ENCODE measurements at places on chromosomes 12 and 14. TPM values are rescaled to one million over a fixed set of nuclear protein-coding genes. Genes with fewer than 3 reads are reported as not detected.

DNA sequence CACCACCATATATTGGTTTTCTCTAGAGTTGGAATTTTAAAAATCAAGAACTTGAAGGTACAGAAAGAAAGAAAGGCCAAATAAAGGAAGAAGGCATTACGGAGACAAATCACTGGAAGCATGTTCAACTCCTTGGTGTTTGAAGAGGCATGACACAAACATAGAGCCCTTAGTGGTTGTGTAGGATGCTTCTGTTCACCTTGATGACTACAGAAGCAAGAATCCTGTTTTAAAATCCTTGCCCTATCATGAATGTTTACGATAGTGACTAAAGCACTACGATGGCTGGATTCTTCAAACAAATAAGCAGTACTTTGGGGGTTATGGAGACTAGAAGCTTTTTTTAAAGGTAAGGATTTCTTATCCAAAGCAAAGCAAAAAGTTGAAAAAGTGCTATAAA, 10.3 kb upstream of the ISM2 start:
- DNase-seq: no peak

DNA sequence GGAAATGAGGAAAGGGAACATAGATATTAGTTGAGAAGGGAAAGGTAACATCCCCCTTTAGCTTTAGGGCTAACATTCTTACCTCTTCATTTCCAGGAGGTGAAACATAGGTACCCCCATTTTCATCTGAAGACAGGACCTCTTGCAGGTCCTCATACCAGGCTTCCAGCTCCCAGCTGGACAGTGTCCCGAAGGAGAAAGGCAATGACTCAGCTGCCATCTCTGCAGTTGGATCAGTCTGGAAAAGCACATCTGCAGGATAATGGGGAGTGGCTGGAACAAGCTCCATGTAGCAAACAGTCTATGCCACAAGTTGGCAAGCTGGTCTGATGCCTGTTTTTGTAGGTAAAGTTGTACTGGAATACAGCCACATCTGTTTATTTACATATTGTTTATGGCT, 3.1 kb downstream of the DDIT3 start:
- DNase-seq: no peak

ARID2 gene
- total RNA-seq: 16.6 TPM

CRIP2 gene
- 166 TPM for total RNA-seq

BEST3 gene
- total RNA-seq: 0.07 TPM

Measured in pulmonary artery endothelial cell (primary cell).